ENCODE measurements at places on chromosomes 2 and 18. TPM values are rescaled to one million over a fixed set of nuclear protein-coding genes. Genes with fewer than 3 reads are reported as not detected.

GPR39 gene
- total RNA-seq: 8.2 TPM

GRCh38 chr2:190964170-190964795, 49.7 kb downstream of the STAT1 start:
- DNase-seq: no peak

GRCh38 chr18:45517181-45517741, 98.0 kb upstream of the SLC14A2 start:
- DNase-seq: peak; percentile 70

- DNase-seq: no peak
These were observed 195.7 kb upstream of the TWIST2 start for GRCh38 chr2:238652053-238652770.

VWA3B gene
- total RNA-seq: not detected

GRCh38 chr2:173815772-173816171, 149.4 kb downstream of the SP3 start:
- DNase-seq: peak; percentile 15

DNA sequence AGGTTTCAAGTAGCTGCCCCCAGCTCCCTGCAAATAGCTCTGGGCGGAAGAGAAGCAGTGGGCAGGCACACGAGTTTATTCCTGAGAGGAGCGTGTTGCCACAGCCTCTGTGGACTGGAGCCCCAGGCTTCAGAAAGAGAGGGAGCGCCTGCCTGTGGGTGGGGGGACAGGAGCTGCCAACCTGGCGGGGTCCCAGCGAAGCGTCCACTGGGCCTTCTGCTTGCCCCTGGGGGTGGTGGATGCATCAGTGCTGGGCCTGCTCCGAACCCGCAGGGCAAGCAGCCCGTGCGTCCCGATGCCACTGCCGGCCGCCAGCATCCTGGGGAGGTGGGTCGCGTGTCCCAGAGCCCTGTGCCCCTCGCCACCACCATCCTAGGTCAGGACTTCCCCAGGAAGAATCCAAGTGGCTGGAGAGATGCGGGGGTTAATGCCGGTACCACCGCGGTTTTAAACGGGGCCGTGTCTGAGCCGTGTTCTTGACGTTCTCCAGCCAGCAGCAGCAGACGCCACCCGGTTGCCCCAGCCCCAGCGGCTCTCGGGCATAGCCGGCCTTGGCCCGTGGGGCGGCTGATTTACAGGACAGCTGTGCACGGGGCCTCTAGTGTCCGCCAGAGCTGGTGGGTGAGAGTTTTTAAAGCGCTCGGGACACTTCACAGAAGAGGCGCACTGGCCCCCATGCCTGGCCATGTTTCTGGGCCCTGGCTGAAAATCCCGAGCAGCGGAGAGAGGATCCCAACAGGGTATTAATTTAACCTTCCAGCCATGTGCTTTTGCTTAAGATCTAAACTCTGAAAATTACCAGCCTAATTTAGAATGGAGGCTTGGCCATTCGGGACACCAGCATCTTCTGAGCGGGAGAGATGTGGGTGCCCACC, 84.7 kb downstream of the NFATC1 start:
- no peak for DNase-seq

HMSD gene
- 0.84 TPM for total RNA-seq

ANKAR gene
- 2.2 TPM for total RNA-seq

GRCh38 chr2:240259924-240260529, 119.6 kb upstream of the OTOS start:
- no peak for DNase-seq

DNA sequence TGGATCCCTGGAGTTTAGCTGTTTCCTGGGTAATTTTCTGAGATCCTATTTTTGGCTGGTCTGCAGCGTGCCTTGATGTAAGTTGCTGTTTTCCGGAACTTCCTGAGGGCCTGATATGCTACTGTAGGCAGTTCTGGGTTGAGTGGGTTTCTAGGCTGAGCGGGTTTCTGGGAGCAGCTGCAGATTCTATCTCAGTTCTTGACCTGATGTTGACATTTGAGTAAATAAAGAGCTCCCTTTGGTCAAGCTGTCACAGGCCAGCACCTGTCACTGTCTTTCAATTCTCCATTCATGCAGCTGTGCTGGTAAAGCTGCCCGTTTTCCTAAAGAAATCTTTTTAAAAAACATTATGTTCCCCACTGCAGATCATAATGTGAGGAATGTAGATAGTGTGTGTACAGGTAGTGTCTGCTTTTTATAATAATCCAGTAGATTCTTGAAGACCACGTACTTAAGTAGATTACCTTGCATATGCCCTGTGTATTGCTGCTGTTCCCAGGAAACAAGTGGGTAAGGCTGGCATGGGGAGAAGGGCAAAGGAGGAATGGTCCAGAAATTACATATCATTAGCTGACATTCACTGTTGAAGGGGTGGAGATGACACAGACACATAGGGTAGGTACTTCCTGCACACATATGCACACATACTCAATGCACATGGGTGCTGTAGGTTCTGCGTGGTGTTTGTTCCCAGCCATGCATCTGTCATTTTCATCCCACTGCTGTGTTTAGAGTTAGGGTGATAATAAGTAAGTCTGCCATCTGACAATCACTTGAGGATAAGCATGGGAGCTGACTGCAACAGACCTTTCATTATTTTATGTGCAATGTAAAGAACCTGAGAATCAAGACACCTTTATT, 25.9 kb downstream of the CD28 start:
- DNase-seq: no peak

RPRD1A gene
- 68.5 TPM for total RNA-seq

DNA sequence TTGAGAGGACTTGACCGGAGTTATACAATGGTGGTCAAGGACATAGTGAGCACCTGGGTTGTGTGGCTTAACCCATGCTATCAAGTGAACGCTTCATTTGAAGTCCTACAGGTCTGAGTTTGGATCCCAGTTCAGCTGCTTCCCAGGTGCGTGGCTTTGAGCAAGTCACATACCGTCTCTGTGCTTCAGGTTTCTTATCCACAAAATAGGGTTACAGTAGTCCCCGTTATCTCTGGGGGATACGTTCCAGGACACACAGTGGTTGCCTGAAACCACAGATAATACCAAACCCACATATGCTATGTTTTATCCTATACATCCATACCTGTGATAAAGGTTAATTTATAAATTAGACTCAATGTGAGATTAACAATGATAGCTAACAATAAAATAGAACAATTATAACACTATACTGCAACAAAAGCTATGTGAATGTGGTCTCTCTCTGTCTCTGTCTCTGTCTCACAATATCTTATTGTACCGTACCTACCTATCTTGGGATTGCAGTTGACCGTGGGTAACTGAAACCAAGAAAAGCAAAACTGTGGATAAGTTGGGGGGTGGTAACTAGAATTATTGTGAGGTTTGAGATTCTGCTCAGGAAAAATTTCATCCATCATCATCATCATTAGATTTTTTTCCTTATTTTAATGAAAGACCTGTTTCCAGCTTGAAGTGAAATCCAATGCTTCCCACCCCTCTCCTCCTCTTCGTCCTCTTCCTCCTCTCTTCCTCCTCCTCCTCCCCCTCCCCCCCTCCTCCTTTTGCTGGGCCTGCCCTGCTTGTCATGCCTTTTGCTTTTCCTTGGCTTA, 22.7 kb downstream of the LBH start:
- DNase-seq: no peak

- no peak for DNase-seq
These were observed 101.4 kb upstream of the STPG4 start for GRCh38 chr2:47256416-47257087.

BMP10 gene
- not detected for total RNA-seq

B3GNT7 gene
- 0.17 TPM for total RNA-seq

DNA sequence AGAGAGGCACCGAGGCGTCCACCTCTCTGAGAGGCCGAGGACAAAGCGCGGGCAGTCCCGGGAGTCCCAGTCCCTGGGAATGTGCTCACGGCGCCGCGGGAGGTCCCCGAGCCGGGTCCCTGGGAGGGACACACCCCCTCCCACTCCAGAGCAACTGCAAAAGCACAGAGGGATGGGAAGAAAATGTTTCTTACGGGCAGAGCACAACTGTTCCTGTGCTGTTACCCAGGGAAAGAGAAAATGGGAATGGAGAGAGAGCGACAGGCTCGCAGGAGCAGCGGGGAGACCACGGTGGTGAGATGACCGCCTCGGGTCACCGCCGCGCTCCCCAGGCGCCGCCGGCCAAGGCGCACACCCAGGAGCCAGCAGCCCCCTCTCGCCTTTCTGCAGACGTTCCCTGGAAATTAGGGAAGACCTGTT, 1.2 kb upstream of the BCL11A start:
- peak; percentile 18 for DNase-seq

KCNK3 gene
- total RNA-seq: 2.8 TPM

HJURP gene
- 58.4 TPM for total RNA-seq

- no peak for DNase-seq
These were observed 130.8 kb upstream of the ID2 start for GRCh38 chr2:8550937-8551621.

- DNase-seq: no peak
These were observed 579.0 kb downstream of the RIT2 start for GRCh38 chr18:42536442-42536841.

DNA sequence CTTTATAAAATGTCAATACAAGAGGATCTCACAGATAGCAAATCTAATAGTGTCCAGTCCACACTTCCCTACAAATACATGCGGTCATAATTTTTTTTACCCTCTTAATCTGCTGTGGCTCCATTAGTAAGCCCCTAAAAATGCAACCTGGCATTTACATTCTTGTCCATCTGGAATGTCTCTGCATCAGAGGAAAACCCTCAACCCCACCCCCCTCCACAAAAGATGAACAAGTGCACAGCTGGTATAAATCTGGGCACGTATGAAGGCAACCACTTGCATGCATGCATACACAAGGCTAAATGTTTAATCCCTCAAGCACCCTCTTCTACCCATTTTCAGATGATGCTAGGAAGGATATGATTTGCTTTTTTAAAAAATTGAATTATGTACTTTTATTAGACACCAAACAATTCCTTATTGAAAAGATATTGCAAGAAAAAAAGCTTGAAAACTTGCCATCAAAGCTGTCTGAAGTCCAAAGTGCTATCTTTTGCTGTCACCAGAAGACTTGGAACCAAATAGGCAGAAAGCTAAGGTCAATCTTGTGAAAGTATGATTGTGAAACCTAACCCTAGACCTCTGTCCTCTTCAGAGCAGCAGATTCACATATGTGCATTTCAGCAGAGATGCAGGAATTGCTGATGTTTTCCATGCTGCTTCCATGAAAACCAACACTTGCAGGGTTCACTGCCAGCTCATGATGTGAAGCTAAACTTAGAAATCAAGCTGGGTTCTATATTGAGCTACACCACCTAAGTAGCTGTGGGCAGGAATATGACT, 39.0 kb downstream of the IRS1 start:
- peak; percentile 88 for DNase-seq

DNA sequence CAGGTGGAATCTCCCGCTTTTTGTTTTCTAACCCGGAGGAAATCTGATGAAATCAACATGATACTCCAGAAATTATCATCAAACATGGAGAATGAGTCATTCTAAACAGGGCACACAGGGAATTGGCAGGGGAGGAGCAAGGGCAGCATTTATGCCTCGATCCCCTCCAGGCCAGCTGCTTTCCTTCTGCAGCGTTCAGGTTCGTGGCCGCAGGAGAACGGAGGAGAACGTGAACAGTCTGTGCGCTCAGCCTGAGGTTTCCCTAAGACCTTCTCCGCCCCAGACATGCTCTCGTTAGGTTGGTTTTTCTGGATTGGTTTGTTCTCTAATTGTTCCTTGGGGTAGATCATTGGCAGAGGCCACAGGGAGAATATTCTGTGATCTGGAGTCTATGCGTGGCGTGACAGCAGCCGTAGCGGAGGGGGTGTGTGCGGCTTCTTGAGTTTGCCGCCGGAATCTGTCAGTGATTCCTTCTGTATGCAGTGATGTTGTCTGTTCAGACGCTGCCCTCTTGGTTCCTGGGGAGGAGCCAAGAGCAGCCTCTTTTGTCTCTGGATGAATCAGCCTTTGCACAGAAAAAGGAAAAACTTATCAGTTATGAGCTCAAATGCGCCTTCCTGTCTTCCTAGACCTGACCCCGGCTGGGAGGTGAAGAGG, 75.9 kb downstream of the SH3BP4 start:
- peak; percentile 85 for DNase-seq

C18orf54 gene
- total RNA-seq: 8.5 TPM

DNA sequence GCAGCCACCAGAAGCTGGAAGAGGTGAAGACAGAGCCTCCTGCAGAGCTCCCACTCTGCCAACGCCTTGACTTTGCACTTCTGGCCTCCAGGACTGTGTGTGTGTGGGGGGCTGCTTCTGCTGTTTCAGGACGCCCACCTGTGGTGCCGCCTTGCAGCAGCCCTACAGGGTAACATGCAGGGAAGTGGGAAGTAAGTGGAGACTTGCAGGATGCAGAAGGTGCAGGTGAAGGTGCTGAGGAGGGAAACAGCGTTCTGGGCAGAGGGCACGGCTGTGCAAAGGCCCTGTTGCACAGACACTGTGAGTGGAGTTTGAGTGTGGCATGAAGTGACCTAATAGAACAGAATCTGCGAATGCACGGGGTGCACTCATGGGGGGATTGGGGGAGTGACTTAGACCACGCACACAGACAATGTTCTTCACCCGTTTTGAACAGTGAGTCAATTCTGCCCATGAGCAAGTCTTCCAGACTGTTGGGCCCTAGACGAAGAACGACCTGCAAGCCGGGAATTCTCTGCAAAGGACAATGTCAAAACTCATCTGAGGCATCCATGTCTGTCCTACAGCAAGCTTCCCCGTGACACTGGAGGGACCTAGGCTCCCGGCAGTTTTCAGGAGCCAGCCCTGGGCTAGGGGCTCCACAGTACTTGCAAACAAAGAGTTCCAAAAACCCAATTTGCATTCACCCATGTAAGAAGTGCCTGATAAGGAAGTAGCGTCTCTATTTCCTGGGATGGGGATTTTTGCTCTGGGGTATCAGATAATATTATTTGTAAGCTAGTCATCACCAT, 19.0 kb downstream of the MBP start:
- DNase-seq: no peak

- DNase-seq: no peak
These were observed 27.0 kb downstream of the NRP2 start for GRCh38 chr2:205709319-205709718.

DNA sequence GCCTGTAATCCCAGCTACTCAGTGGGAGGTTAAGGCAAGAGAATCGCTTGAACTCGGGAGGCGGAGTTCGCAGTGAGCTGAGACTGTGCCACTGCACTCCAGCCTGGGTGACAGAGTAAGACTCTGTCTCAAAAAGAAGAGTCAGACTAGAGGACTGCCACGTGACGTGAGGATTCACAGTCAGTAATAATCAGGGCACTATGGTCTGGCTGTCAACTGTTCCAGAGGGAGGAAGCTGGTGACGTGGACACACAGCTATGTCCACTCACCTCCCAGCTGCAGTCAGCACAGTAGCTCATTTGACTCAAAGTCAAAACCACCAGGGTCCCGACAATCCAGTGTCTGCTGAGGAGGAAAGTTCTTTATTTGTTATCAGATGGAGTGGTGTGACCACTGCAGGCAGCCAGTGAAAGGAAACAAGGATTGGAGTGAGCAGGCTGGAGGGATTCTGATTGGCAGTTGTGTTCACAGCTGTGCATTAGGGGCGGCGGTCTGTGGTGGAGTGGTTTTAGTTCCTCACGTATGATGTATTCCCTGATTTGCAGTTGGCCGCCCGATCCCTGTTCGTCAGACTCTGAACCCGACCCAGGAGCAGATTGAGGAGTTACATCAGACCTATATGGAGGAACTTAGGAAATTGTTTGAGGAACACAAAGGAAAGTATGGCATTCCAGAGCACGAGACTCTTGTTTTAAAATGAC, 37.9 kb downstream of the MOGAT1 start:
- peak; percentile 94 for DNase-seq

Measured in M059J (cell line).